Stimulated activated CD8-positive, alpha-beta memory T cell treated with anti-CD3 and anti-CD28 coated beads, Interleukin-4, amount 100 ng/mL, for 4 hours (primary cell): ENCODE measurements at places on chromosomes 1 and 21.
A peak's percentile ranks its signal among the peaks of the same experiment; 100 is the strongest.

DNA sequence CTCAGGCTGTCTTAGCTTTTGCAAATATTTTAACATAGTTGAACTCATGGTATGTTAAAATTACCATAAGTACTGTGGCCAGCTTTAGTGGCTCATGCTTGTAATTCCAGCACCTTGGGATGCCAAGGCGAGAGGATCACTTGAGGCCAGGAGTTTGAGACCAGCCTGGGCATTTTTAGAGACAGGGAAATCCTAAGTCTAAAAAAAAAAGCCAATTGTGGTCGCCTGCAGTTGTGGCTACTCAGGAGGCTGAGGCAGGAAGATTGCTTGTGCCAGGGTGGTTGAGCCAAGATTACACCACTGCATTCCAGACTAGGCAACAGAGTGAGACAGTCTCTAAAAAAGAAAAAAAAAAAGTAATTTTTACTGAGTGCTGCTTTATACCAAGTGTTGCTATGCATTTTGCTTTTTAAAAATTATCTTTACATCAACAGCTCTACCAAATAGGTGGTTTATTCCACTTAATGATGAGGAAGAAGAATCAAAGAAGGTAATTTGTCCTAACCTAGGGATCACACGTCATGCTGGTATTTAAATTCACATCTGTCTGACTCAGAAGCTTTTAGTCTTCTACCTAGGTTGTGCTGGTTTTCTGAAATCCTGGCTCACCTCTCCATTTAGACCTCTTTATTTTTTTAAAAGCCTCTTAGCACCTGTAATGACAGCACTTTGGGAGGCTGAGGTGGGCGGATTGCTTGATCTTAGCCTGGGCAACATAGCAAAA, 16.8 kb downstream of the PPP1R12B start:
- no peak for DNase-seq

- no peak for DNase-seq
Measured at GRCh38 chr1:215878843-215879242, 311.7 kb downstream of the KCTD3 start.

DNA sequence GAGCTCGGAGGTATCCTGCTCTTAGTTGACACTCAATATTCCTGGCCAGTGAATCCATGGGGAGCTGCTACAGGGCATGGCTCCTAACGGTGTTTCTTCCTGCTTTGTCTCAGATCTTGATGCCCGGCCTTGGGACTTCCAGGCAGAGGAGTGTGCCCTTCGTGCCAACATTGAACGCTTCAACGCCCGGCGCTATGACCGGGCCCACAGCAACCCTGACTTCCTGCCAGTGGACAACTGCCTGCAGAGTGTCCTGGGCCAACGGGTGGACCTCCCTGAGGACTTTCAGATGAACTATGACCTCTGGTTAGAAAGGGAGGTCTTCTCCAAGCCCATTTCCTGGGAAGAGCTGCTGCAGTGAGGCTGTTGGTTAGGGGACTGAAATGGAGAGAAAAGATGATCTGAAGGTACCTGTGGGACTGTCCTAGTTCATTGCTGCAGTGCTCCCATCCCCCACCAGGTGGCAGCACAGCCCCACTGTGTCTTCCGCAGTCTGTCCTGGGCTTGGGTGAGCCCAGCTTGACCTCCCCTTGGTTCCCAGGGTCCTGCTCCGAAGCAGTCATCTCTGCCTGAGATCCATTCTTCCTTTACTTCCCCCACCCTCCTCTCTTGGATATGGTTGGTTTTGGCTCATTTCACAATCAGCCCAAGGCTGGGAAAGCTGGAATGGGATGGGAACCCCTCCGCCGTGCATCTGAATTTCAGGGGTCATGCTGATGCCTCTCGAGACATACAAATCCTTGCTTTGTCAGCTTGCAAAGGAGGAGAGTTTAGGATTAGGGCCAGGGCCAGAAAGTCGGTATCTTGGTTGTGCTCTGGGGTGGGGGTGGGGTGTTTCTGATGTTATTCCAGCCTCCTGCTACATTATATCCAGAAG, 16.7 kb downstream of the ALX3 start:
- DNase-seq, result peak; percentile 54

DNA sequence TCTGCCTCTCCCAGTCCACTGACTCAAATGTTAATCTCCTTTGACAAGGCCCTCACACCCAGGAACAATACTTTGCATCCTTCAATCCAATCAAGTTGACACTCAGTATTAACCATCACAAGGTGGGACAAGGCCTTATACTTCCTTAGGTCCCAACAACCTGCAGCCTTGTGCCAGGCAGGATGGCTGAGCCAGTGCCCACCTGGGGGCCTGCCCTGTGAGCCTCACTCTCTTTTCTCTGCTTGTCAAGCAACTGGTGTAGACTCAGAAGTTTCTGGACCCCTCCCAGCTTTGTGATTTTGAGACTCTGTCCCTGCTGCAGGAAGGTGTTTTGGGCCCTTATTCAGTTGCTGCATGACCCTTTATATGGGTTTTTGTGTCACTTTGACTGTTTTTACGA, 310.0 kb upstream of the C1orf174 start:
- no peak for DNase-seq

DNA sequence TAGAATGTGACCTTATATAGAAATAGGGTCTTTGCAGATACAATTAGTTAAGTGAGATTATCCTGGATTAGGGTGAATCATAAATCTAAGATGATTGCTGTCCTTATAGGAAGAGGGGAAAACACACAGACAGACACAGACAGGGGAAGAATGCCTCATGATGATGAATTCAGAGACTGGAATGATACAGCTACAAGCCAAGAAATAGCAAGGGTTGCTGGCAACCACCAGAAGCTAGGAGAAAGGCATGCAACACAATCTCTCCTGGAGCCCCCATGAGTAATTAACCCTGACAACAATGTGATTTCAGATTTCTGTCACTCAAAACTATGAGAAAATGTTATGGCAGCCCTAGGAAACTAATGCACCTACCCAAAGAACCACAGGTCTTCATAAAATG, 19.1 kb upstream of the PPIH start:
- no peak for DNase-seq

DNA sequence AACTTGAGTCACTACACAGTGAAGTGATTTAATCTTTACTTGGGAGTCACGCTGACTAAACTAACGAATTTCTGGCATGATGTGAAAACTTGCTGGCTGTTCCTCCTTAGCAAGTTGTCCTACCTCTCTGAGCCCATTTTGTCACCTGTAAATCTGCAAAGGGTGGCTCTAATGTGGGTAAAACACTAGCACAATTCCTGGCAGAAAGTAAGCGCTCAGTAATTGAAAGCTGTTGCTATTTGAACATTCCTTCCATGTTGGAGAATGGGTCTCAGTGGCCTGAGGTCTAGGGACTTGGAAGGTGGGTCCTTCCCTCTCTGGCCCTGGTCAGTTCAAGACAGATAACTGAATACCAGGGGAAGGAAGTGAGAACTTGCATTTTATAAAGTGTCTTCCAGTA, 309.0 kb upstream of the PROX1 start:
- no peak for DNase-seq

- DNase-seq, result no peak
Measured at GRCh38 chr1:58446368-58446767, 100.2 kb downstream of the OMA1 start.

DNA sequence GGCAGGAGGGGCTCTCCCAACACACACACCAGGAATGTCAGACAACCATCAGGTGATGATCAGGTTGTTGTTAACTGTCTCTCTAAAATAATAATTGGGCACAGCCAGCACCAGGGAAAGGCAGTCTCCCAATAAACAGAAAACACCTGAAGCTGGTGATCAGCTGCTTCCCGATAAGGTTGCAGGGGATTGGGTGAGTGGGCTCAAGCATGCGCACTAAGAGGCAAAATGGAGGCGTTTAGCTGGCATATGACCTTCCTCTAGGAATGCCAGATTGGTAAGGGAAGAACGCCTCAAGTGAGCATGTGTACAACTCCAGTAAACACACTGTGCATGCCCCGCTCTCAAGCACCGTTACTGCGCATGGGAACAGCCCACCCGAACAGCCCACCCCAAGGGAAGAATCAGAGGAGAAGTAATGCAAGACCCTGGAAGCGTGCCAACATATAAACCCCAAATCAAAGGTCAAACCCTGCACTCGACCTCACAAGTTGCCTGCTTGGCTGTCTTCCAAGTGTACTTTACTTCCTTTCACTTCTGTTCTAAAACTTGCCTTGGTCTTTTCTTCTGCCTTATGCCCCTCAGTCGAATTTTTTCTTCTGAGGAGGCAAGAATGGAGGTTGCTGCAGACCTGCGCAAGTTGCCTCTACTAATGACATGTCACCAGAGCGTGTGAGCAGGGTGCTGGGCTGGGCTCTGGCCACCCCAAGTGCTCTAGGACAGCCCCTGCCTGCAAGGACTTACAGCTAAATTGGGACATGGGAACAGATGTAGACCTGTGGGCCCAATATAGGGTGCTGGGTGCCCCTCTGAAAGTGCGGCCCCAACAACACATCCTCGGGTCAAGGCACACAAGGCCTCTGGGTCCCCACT, 200.8 kb downstream of the RHOU start:
- no peak for DNase-seq

- no peak for DNase-seq
Measured at GRCh38 chr1:96865731-96866685, 144.4 kb downstream of the PTBP2 start.

DNA sequence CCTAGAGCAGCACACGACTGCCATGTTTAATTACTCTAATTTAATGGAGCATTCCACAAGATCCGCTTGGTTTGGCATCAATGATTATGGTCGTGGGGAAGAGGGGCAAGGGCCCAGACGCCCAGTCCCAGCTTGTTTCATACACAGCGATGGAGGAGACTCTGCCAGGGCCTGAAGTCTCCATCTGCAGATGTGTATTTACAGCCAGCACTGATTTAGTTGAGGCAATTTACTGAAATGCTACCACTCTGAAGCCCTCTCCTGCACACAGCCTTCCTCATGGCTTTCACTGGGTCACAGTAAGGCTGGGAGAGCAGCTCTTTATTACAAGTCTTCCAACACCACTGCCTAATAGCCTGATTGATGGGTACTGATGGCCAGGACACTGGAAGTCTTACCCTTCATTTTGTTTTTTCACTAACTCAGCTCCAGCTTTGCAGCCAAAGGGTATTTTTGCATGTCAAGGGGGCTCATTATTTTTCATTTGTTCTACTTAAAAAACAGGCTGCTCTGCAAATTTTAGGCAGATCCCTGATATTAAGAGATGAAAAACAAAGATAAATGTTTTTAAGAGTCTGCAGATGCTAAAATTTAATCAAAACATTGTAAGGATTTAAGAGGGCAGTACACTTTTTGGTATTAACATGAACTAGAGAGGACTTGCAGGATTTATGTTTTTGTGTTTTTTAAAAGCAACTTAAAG, 236.3 kb downstream of the SIPA1L2 start:
- no peak for DNase-seq

DNA sequence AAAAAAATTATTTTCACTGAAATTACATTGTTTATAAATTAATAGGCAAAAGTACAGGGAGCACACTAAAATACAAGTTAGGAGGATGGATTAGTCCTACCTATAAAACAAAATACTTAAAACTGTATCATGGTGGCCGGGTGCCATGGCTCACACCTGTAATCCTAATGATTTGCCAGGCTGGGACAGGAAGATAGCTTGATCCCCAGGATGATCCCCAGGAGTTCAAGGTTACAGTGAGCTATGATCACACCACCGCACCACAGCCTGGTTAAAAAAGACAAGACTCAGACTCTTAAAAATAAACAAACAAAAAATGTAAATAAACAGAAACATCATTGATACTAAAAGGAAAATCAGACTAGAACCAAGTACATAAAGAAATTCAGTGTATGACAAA, 53.5 kb downstream of the ASH1L start:
- no peak for DNase-seq

GRCh38 chr1:222525951-222526350, 22.0 kb downstream of the HHIPL2 start:
- no peak for DNase-seq

DNA sequence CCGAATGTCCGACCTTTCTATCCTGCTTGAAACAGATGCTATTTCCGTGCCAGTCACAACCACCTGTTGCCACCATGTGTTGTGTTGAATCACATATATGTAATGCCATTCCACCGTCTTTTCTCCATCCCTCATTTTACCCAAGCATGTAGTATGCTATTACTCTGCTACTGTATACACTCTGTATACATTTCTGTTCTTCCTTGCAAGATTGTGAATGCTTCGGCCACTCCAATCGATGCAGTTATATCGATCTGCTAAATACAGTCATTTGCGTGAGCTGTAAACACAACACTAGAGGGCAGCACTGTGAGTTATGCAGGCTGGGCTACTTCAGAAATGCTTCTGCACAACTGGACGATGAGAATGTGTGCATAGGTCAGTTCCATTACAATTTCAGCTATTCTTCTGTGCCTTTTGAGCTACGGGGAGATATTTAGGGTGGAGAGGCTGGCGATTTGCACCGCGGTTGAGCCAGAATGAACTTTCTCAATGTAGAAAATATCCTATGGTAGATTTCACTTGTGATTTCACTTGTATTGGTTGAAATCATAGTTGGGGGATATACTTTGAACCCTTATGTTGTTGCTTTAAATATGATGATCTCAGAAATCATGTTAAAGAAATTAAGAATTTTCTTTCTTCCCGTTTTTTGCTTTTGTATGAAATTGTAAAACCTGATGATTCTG, 289.8 kb downstream of the NTNG1 start:
- no peak for DNase-seq

- no peak for DNase-seq
Measured at GRCh38 chr1:168089326-168089978, 47.3 kb downstream of the GPR161 start.

DNA sequence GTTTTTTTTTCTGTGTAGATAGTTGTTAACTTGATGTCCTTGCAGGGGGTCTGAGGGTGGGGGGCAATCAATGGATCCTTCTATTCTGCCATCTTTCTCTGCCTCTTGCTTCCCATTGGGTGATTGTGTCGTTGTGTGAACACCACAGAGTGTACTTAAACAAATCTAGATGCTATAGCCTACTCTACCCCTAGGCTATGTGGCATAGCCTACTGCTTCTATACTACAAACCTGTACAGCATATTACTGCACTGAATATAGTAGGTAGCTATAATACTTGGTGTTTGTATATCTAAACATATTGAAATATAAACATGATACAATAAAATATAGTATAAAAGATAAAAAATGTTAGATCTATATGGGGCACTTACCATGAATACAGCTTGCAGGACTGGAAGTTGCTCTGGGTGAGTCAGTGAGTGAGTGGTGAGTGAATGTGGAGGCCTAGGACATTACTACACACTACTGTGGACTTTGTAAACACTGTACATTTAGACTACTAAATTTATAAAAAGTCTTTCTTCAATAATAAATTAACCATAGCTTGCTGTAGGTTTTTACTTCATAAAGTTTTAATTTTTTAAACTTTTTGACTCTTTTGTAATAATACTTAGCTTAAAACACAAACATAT, 105.4 kb downstream of the CENPF start:
- DNase-seq, result no peak

GRCh38 chr1:51231896-51232295, 4.2 kb upstream of the RNF11 start:
- DNase-seq, result no peak

GRCh38 chr1:64514197-64514765, 44.4 kb downstream of the CACHD1 start:
- no peak for DNase-seq
